ENCODE measurements at places on chromosomes 16 and 17.

DNA sequence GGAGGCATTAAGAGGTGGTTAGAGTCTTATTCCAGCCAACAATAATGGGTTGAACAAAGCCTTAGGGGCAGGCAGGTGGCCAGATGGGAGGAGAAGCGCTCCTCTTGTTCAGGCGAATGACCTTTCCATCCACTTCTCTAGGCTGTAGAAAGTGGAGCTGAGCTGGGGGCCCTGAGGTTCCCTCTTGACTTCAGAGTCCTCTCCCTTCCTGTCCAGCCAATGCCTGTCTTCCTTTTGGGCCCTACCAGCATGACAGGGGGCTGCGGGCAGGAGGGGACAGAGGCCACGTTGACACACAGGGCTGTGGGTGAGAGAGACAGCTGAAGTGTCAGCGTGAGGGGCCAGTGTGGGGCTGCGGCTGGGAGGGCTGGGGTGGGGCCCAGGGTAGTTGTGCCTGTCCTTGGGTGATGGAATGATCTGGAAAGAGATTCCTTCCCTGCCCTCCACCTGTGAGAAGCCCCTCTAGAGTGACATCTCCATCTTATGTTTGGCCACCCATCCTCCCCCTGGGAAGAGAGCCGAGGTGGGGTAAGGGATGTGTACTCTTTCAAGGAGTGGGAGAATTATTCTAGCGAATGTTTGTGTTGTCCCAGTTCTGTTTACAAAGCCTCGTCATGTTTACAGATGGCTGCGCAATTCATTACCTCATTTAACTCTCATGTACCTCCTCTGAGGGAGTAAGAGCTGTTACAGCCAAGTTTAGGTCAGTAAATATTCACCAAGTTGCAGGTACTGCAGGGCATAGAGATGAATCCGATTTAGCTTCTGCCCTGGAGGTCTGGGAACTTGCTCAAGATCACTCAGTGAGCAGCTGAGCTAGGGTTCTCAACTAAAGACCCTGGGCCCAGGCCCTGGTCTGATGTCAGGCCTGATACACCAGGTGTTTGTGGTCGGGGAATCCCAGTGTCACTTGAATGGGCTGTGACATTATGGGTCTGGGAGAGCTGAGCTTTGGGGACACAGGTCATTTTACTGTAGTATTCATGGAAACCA is 3.3 kb downstream of the ERBB2 start:
- no peak for DNase-seq

DNA sequence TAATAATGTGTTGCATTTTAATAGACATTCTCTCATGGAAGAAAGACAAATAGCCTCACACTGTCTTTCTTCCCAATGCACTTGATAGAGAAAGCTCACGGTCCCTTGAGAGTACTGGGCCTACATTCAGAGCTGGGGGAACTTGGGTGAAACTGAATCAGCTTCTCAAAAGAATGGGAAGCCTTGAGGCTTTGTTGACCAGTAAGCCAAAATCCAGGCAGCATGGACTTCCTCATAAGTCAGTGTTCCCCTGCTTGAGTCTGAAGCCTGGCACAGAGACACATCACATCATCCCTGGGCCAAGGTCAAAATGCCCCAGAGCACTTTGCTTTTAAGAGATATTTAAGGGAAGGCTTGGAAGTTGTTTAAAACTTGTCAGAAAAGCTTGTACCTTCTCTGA is 302.2 kb upstream of the SALL1 start:
- no peak for DNase-seq

- no peak for DNase-seq
Measured at GRCh38 chr17:46774108-46774737, 44.3 kb downstream of the WNT3 start.

GRCh38 chr17:74465378-74466110 is 890 bp upstream of the CD300A start:
- no peak for DNase-seq

GRCh38 chr17:41984454-41984853 is 17.9 kb downstream of the CNP start:
- no peak for DNase-seq

DNA sequence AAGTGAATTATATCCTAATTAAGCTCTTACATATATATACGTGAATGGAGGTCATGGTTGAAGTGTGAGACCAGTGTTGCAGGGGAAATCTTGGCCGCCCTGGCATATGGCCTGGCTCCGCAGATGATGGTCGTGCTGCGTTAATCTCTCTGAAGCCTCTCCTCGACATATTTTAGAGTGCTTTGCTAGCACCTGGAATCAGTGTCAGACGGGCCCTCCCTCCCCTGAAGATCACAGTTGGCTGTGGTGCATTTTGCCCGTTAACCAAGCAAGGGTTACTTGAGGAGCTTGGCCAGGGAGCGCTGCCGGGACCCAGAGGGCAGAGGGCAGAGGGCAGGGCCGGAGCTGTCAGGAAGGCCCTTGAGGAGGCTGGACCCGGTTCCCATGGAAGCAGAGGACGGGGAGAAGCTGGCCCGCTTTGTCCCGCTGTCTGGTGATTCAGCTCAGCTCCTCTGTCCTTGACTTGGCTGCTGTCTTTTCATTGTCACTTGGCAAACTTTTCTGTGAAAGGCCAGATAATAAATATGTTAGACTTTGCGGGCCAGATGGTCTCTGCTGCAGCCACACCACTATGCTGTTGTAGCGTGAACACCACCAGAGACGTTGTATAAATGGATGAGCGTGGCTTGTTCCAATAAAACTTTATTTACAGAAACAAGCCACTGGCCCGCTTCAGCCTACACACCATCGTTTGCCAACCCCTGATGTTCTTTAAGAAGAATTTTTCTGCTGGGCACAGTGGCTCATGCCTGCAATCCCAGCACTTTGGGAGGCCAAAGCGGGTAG is 32.3 kb downstream of the CIBAR2 start:
- no peak for DNase-seq

DNA sequence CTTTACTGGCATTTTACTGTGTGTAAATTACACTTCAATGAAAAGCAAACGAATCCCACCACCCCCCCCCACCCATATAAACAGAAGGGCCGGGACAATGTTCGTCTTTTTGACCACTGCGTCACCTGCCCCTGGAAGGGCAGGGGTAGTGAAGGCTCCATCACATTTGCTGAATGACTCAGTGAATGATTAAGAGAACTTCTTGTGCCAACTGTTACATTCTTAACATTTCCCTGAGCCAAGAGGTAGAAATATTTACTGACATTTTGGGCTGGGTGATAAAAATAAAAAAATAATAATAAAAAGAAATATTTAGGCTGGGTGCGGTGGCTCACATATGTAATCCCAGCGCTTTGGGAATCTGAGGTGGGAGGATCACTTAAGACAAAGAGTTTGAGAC is 24.1 kb downstream of the C16orf96 start:
- no peak for DNase-seq

DNA sequence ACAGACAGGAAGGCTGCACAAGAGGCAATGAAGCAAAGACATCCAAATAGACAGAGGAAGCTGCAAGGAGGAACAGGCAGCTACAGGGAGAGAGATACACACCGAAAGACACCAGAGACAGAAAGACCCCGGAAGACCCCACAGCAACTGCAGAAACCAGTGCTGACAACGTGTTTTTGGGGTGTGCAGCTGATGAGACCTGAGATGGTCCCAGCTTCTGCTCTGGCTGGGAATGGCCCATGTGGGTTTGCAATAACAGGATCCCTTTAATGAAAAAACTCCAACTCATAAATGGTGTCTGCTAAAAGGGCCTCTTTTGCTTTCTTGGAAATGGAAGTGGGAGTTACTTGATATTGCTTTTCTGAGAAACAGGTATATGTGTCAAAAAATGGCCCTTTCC is 101.5 kb upstream of the CDH11 start:
- no peak for DNase-seq

- no peak for DNase-seq
Measured at GRCh38 chr17:75950855-75951554, 10.2 kb upstream of the FBF1 start.

DNA sequence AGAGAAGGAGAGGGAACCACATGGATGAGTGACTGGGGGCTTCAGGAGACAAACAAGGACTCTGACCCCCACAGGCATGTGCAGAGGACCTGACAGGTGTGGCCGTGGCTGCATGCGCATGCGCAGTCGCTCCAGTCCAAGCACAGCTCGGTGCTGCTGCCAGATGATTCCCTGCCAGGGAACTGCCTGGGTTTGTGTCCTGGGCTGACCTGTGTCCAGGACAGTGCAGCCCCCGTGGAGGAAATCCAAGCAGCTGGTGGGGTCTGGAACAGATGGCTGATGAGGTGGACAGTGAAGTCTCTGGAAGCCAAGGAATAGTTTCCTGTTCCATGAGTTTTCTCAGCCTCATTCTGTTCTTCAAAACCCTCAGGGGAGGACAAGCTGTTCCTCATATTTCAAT is 27.3 kb downstream of the LASP1 start:
- DNase-seq, result no peak

DNA sequence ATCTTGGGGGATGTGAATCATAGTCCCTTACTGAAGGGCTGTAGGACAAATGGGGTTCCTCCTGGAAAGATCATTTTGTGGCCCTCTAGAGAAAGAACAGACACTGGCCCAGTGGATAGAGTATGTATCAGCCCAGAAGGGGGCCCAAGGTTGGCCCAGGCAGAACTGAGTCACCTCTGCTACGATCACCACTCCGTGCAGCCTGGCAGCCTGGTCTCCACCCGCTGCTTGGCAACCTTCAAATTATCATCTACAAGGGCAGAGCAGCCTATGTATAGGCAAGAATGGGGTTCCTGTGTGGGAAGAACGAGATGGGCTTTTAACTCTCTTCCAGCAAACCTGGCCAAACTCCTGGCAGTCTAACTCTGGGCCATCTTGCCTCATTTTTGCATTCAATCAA is 61.9 kb downstream of the GSG1L start:
- DNase-seq, result no peak

GRCh38 chr16:855471-855870 is 54.9 kb upstream of the GNG13 start:
- DNase-seq, result no peak

DNA sequence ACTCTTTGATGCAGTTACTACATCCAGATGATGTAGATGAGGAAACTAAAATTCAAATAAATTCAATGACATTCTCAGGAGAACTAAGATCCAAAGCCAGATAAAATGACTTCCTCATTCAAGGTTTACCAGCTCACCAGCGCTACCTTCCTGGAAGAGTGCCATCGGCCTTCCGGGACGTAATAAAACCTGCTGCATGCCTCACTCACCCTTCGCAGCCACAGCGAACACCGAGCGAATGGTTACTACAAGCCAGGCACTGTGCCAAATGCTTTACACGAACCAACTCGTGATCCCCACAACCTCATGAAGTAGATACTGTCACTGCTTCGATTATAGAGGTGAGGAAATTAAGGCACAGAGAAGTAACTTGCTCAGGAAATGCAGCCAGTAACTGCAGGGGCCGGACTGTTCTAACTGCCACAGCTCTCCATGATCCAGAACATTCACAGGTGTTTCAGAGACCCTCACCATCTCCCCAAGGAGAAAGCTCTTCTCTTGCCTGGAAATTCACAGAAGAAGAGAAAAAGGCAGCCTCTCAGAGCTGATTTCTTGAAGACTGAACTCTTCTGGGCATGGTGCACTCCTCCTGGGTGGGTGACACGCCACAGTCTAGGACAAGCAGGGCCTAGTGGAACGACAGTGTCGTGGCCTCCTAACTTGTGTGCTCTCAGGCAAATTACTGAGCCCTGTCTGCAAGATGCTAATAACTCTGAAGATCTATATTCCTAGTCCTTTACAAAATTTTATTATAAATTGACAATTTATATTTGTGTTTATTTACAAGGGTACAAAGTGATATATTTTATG is 46.8 kb downstream of the HIC1 start:
- DNase-seq, result no peak

DNA sequence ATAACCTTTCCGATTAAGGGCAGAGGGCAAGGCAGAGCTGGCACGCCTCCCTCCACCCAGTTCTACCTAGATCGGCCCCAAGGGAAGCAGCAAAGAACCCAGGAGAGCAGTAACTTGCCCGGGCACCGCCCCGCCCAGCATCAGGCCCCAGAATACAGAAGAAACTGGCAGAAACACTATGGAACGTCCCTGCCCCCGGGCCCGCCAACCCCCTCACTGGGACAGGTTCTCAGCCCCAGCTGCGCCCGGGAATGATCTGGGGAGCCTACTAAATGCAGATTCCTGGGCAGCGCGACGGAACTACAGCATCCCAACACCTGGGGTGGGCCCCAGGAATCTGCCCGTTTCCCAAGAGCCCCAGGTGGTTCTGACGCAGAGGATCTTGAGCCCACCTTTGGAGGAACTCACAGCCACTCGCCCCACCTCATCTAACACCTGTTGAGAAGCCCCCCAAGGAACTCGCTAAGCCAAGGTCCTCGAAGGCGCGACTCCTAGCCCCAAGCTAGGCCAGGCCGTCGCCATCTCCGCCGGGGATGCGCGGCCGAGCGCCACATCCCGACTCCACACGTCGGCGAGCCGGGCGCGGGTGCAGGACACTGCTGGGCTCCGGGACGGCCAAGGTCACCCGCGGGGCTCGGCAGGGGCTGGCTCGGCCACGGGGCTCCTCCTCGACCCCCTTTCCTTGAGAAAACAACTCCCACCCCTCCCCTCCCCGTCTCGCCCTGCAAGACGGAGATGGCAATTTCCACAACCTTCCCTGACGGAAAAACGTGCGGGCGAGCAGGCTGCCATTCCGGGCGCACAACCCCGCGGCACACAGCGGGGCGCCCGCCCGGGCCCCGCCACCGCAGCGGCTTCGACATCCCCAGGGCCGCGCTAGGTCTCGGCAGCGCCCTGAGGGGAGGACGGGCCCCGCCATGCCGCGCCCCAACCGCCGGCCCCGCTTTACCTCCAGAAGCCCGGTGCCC is 913 bp downstream of the CDIP1 start:
- DNase-seq, result no peak

DNA sequence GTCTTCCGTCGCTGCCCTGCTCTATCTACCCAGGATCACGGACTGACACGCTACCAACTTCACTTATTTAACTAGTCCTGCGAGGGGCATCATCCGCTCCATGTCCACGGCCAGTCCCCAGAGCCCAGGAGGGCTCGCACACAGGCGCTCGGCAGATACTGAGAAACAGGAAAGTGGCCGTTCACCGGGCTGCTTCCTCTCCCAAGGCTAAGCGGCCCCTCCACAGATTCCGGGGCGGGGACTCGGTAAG is 388 bp downstream of the OXLD1 start:
- no peak for DNase-seq

- DNase-seq, result no peak
Measured at GRCh38 chr17:7574176-7574953, 5.1 kb upstream of the CD68 start.

DNA sequence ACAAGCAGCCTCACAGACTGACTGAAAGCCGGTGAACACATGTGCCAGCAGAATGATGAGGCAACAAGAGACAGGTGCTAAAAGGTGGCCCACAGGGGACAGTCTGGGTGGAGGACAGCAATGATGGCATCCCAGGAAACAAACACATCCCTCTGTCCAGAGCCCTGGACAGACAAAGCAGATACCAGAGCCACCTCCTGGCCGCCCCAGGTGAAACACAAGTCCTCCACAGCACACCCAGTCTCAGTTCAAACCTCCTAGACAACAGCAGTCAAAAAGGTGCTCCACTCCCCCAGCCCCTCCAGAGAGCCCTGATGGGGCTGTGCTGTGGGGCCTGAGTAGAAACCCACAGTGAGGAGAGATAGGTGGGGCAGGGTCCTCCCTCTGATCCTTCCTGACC is 20.3 kb upstream of the CDH5 start:
- DNase-seq, result no peak

Data from SJSA1 (cell line).